ENCODE measurements at places on chromosomes 12 and 14.

DNA sequence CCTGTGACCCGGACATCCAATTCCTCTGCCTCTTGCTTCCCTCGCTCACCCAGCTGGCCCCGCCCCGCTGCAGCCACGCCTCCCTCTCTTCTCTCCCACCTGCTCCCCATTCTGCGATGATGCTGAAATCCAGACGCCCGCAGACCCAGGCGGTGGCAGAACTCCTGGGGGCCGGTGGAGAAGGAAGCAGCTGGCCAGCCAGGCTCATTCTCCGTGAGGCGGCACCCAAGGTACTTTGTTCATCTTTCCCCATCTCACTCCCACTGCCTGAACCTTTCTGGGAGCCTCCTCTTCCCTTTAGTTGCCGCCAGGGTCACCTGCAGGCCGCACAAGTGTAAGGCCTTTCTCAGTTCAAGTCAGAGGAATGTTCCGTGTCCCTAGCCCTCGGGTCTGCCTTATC lies 35.7 kb downstream of the FOXN4 start:
- DNase-seq = no peak

GRCh38 chr12:15599266-15600037 lies 189.7 kb downstream of the EPS8 start:
- DNase-seq = peak; percentile 62

DNA sequence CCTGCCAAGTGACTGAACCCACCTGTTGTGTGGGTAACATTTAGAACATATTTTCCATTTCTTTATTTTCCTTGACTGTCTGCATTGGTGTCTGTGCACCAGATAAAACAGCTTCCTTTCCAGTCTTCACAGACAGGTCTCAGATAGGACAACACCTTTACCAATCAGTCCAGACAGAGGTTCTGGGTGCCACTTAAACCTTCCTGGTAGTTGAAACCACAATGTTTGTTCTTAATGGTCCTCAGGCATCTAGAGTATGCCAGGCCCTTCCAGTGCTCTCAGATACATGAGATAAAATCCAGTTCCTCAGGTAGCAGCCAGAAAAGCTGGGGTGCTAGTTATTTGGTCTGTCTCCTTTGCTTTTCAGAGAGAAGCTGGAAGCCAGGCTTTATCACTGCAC lies 7.0 kb upstream of the CLEC2D start:
- no peak for DNase-seq

GRCh38 chr14:106203438-106203837 lies 677.1 kb downstream of the TMEM121 start:
- peak; percentile 54 for DNase-seq

GRCh38 chr14:46279776-46280175 lies 371.8 kb downstream of the RPL10L start:
- no peak for DNase-seq

DNA sequence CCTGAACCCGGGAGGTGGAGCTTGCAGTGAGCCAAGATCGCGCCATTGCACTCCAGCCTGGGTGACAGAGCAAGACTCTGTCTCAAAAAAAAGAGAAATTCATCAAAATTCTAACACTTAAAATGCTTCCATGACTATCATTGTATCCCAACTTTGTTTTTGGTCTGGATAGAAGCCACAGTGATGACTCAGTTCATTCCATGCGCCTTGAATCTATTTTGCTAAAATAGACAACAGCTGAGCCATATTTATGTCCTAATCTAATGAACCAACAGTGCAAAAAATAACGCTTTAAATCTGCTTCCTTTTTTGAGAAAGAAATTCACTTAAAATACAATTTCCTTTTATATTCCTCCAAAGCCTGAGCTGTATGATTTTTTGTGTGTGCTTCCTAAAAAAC lies 23.2 kb upstream of the BICD1 start:
- DNase-seq = peak; percentile 25

DNA sequence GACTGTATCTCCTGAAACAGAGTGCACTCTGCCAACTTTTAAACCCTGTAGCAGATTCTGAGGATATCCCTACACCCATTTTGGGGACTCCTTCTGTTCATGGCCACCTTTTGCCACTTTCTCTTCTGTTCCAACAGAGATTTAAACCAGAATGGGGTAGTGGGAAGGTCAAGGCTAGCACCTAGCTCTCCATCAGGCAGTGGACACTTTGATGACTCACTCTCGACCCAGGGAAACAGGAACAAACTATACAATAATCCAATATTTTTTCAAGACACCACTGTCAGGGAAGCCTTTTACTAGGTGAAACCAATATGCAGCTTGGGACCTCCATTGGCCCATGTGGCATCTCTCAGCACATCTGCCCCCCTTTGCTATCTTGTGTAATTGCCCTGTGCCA lies 103.6 kb downstream of the DAAM1 start:
- no peak for DNase-seq

GRCh38 chr14:23660290-23661226 lies 24.4 kb downstream of the DHRS2 start:
- no peak for DNase-seq

DNA sequence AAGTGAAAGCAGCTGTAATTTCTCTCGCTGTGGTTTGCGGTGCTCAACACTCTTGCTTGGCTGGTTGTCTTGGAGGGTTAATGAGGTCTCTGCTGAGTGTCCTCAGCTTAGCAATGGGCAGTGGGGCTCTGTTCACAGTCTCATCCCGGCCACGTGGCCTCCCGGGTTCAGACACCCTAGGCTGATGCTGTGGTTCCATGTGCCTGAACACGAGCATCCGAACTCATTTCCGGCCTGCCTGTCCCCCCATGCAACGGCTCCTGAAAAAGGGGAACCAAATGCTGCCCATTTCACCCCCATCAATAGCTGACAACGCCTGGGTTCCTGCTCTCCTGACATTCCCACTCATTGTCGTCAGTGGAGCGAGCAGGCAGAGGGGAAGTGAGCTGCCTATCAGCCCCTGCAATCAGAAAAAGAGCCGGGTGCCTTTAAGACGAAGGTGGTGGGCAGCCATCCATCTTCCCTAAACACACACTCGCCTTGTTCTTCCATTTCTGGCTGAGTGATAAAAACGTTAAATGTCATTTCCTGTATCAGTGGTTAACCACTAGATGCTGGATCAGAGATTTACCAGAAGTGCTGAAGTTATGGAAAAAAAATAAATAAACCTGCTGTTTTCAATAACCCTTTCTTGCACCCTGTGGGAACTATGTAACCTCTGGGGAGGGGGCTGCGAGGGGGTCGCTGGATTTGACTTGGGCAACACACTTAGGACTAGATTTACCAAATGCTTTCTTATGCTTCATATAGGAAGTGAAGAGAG lies 60.3 kb upstream of the BCL2L14 start:
- peak; percentile 64 for DNase-seq

GRCh38 chr12:121872546-121873215 lies 14.0 kb upstream of the HPD start:
- peak; percentile 68 for DNase-seq

GRCh38 chr14:102980409-102980810 lies 57.9 kb downstream of the AMN start:
- DNase-seq = no peak

DNA sequence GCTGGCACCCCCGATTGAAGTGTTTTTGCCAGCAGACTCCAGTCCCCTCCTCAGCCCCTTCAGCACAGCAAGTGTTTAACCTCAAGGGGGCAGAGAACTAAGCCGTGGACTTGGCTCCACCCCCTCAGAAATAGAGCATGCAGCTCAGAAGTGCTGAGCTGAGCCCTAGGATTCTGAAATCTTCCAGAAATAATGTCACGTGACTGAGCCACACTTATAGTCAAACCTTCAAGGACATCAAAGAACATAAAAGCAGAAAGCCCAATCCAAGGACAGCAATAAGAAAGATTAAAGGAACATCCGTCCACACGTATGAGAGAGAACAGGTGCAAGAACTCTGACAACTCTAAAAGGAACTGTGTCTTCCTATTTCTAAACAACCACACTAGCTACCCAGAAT lies 317.7 kb upstream of the LRFN5 start:
- DNase-seq = no peak

- DNase-seq = no peak
These were observed 131.9 kb downstream of the SMOC1 start for GRCh38 chr14:70011098-70011497.

DNA sequence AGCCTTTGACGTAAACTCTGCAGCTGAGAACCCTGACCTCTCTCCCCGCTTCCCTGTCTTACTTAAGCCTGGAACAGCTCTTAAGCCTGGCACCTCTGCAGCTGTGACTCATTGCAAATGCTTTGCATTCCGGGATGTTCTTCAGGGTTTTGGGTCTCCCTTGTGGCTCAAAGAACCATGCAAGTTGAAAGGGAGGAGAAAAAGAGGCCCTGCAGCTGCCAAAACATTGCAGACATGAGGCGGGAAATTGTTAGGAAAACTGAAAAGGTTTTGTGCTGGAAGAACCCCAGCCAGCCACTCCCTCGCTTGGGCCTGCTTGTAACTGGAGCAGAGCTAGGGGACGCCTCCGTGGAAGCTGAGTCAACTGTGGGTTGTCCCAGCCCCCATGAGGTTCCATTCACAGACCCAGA lies 60.2 kb upstream of the FERMT2 start:
- DNase-seq = peak; percentile 89

GRCh38 chr14:104572668-104573067 lies 6.9 kb upstream of the C14orf180 start:
- no peak for DNase-seq

GRCh38 chr14:91509878-91510170 lies 286 bp downstream of the PPP4R3A start:
- no peak for DNase-seq

DNA sequence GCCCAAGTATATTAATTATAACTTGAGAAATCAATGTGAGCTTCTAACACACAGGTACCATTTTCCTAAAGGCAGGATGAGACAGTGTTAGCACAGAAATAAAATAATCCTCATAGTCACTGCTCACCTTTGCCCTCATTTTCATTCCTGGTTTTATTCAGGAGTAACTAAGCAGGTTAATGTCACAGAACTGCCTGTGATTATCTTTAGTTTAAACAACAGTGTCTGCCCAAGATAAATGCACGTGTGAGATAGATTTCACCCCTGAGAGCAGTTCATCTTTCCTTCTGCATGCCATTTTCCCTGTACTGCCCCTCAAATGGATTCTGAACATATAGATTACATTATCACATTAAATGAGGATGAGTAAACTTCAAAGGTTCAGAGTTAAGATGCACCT lies 250.7 kb downstream of the RMST start:
- no peak for DNase-seq

GRCh38 chr14:69605738-69606137 lies 5.7 kb upstream of the SUSD6 start:
- no peak for DNase-seq

DNA sequence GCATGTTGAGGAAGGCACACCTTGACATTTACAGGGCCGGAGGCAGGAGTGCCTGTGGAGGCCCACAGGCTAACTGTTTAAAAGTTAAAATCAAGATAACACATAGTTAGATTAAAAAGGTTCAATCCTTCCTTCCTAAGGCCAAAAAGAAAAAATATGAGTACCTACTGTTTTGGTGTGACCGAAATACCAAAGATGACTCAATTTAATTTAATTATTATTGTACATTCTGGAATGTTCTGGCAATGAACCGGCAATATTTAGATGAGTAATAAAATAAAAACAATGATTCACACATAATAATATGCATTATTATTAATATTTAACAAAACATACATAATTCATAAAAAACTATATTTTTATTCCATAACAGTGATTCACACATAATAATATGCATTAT lies 136.8 kb upstream of the NTF3 start:
- no peak for DNase-seq

- peak; percentile 87 for DNase-seq
These were observed 28.8 kb downstream of the ATXN2 start for GRCh38 chr12:111570084-111570961.

GRCh38 chr14:71403656-71404055 lies 496.4 kb downstream of the PCNX1 start:
- no peak for DNase-seq

GRCh38 chr14:68759937-68760336 lies 32.9 kb downstream of the ZFP36L1 start:
- no peak for DNase-seq

GRCh38 chr14:103896578-103896977 lies 31.7 kb upstream of the TDRD9 start:
- peak; percentile 8 for DNase-seq

GRCh38 chr12:130334937-130335336 lies 2.8 kb upstream of the PIWIL1 start:
- peak; percentile 85 for DNase-seq

GRCh38 chr12:79532907-79533288 lies 157.9 kb downstream of the PAWR start:
- no peak for DNase-seq

- DNase-seq = no peak
These were observed 320.0 kb upstream of the ATP2B1 start for GRCh38 chr12:90028635-90029051.

GRCh38 chr12:24697295-24697694 lies 251.6 kb downstream of the BCAT1 start:
- DNase-seq = no peak

GRCh38 chr14:20976291-20976690 lies 13.5 kb upstream of the METTL17 start:
- no peak for DNase-seq

DNA sequence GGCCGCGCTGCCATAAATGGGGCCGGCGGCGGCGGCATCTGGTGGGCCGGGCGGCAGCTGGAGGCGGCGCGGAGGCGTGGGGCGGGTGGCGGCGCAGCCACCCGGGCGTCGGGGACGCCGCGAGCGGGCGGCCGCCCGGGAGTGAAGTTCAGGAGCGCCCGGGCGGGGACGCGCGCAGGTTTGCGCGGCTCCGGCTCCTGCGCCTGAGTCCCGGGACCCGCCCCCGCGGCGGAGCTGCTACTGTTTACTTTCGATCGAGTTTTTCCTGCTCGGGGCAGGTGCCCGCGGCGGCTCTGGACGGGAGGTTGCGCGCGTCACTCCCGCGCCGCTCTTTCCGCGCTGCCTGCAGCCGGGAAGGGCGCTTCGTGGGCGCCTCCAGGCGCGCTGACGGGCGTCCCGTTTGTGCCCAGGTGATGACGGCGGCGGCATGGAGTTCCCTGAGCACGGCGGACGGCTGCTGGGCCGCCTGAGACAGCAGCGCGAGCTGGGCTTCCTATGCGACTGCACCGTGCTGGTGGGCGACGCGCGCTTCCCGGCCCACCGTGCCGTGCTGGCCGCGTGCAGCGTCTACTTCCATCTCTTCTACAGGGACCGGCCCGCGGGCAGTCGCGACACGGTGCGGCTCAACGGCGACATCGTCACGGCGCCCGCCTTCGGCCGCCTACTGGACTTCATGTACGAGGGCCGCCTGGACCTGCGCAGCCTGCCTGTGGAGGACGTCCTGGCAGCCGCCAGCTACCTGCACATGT lies at the start of gene ZBTB42:
TSS of gene ZBTB42 (plus strand) at position 331 of the 749 bp plus-strand sequence. CDS start at position 428, 97 bp downstream.
- DNase-seq = peak; percentile 62

All from Daoy (cell line).